ENCODE measurements at places on chromosomes 6 and 20.

DNA sequence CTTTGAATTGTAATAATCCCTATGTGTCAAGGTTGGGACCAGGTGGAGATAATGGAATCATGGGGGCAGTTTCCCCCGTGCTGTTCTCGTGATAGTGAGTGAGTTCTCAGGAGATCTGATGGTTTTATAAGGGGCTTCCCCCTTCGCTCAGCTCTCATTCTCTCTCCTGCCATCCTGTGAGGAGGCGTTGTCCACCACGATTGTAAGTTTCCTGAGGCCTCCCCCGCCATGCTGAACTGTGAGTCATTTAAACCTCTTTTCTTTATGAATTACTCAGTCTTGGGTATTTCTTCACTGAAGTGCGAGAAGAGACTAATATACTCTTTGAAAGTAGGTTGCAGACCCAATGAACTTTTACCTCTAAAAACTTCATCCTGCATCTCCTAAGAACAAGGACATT, 39.2 kb upstream of the KCNG1 start:
- no peak for DNase-seq

GRCh38 chr6:157632821-157633220, 190.2 kb upstream of the SNX9 start:
- no peak for DNase-seq

DNA sequence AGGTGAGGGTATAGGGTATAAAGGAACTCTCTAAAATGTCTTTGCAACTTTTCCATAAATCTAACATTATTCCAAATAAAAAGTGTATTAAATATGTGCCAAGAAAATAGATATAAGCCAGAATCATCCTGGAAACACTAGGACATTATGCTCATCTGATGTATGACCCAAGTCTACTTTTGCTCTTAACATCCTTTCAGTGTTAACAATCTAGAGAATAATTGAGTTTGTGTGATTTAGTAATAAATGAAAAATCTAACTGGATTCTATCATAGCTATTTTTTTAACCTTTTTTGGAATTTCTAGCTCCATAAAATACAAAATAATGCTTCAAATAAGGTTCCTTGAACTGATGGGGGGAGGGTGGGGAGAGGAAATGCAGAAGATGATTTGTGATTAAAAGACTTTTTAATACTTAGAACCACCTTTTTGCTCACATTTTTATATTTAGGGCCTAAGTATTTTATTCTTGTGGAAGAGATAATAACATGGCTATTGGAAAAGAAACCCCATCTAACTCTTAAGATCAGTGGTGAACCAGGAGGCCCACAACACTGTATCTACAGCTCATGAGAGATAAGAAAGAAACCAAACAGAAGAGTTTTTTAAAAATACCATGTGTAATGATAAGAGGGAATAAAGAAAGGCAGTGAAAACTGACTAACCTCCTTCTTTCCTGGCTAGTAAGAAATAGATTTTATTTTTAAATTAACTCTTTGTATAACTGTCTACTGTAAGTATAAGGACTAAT, 68.5 kb downstream of the PDSS2 start:
- DNase-seq = no peak

DNA sequence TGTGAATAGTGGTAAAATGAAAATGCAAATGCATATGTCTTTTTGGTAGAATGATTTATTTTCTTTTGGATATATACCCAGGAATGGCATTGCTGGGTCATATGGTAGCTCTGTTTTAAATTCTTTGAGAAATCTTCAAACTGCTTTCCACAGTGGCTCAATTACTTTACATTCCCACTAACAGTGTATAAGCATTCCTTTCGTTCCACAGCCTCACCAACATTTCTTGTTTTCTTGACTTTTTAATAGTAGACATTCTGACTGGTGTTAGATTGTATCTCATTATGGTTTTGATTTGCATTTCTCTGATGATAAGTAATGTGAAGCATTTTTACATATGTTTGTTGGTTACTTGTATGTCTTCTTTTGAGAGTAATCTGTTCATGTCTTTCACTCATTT, 144.0 kb downstream of the SIM1 start:
- DNase-seq = no peak

Measured in CD4-positive, alpha-beta T cell treated with Interleukin-17A for 4 hours (primary cell).